ENCODE measurements at places on chromosomes 4 and X. TPM values are rescaled to one million over a fixed set of nuclear protein-coding genes. Genes with fewer than 3 reads are reported as not detected.

The MAGEE1 gene
- total RNA-seq, result 2.6 TPM

The XG gene
- total RNA-seq, result 12.5 TPM

The IL13RA2 gene
- total RNA-seq, result 20.0 TPM

The HAND2 gene
- 0.78 TPM for total RNA-seq

The FLNA gene
- 1,971 TPM for total RNA-seq

The NPNT gene
- 0.11 TPM for total RNA-seq

The UTP3 gene
- total RNA-seq, result 17.9 TPM

The UGT2B11 gene
- not detected for total RNA-seq

The PSAPL1 gene
- total RNA-seq, result not detected

The PNMA6F gene
- total RNA-seq, result not detected

The CENPVL1 gene
- not detected for total RNA-seq

The VGLL1 gene
- total RNA-seq, result not detected

The PPAT gene
- 9.3 TPM for total RNA-seq

The SPON2 gene
- total RNA-seq, result 23.7 TPM

The TMSB15C gene
- 2.5 TPM for total RNA-seq

The CXCL3 gene
- 0.39 TPM for total RNA-seq

The SSX2 gene
- total RNA-seq, result not detected

The GLRA2 gene
- not detected for total RNA-seq

The TREX2 gene
- 1.3 TPM for total RNA-seq

The FAM149A gene
- total RNA-seq, result 13.6 TPM

The CXCL8 gene
- total RNA-seq, result 4.0 TPM

The DUSP21 gene
- not detected for total RNA-seq

The GLUD2 gene
- 2.3 TPM for total RNA-seq

The VCX2 gene
- total RNA-seq, result not detected

The REPS2 gene
- 0.54 TPM for total RNA-seq

The SETD7 gene
- 116 TPM for total RNA-seq

The RAB41 gene
- not detected for total RNA-seq

The ATP10D gene
- 45.9 TPM for total RNA-seq

The ANKRD17 gene
- 71.3 TPM for total RNA-seq

Data from articular chondrocyte of knee joint (primary cell).